ENCODE measurements at places on chromosomes 1 and 21. TPM values are rescaled to one million over a fixed set of nuclear protein-coding genes. Genes with fewer than 3 reads are reported as not detected.

- DNase-seq: peak; percentile 51
These were observed 31.9 kb downstream of the MROH9 start for GRCh38 chr1:170967042-170967910.

DNA sequence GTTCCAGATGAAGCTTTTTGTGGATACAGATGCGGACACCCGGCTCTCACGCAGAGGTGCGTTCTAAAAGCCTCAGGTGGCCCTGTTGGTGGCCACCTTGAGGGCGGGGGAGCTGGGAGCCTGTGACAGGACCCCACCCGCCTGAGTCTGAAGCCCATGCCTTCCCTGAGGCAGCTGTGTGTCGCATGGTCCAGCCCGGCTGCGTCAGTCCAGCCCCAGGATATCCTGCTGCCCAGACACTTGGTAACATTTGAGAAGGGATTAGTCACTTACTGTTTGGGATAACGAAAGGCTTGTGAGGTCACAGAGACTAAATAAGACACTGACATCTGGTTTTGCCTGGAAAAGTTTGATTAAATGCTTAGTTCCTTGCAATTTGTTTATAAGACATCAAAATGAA, 68.9 kb downstream of the UCK2 start:
- no peak for DNase-seq

DNA sequence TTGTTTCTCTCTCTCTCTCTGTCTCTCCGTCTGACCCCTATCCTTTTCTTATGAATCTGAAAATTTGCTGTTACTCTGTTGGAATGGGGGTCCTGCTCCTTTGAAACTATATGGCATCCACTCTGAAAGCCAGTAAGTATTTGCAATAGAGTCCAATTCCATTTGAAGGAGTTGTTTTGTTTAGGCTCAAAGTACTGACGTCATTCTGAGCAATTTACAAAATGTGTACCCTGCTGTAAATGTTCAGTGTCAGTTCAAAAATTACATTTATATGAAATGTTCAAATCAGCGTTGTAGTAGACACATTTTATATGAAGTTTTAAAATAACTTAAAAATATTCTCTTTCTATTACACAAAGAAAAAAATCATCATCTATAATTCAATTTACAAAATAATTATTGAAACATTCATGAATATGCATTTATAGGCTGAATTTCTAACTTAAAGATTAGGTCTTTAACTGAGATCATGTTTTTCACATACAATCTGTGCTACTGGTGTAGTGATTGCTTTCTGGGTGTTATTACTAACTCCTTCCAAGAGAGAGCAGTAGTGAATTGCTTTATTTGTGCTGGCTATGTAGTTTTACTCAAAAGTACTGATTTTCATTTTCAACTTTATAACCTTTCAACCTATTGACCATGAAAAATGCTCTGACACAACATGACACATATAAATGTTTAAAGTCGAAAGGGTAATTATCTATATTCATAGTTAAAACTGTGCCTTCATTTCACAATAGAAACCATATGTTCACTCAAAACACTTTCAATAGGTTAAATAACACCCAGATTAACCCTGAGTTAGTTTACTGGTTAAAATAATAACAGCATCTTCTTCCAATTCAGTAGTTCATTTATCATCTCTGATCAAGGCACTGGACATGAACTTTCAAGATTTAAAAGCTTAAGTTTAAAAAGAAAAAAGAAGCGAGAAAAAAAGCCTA, 253.1 kb upstream of the ADGRL4 start:
- no peak for DNase-seq

The S100A16 gene
- 122 TPM for polyA plus RNA-seq

- no peak for DNase-seq
These were observed 72.1 kb downstream of the LMX1A start for GRCh38 chr1:165284454-165284853.

DNA sequence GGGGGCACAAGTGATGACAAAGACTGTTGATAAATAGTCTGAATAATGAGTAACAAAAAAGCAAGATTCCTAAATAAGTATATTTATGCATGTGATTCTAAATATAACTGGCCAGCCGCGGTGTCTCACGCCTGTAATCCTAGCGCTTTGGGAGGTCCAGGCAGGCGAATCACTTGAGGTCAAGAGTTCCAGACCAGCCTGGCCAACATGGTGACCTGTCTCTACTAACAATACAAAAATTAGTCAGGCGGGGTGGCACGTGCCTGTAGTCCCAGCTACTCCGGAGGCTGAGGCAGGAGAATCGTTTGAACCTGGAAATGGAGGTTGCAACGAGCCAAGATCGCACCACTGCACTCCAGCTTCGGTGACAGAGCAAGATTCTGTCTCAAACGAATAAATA, 161.5 kb downstream of the TOMM20 start:
- DNase-seq: no peak

The BMP8B gene
- 1.0 TPM for polyA plus RNA-seq

- DNase-seq: no peak
These were observed 62.6 kb downstream of the ZBTB18 start for GRCh38 chr1:244113532-244114320.

The SYT14 gene
- 0.13 TPM for polyA plus RNA-seq

- no peak for DNase-seq
These were observed 72.4 kb downstream of the CLCA4 start for GRCh38 chr1:86619313-86619712.

DNA sequence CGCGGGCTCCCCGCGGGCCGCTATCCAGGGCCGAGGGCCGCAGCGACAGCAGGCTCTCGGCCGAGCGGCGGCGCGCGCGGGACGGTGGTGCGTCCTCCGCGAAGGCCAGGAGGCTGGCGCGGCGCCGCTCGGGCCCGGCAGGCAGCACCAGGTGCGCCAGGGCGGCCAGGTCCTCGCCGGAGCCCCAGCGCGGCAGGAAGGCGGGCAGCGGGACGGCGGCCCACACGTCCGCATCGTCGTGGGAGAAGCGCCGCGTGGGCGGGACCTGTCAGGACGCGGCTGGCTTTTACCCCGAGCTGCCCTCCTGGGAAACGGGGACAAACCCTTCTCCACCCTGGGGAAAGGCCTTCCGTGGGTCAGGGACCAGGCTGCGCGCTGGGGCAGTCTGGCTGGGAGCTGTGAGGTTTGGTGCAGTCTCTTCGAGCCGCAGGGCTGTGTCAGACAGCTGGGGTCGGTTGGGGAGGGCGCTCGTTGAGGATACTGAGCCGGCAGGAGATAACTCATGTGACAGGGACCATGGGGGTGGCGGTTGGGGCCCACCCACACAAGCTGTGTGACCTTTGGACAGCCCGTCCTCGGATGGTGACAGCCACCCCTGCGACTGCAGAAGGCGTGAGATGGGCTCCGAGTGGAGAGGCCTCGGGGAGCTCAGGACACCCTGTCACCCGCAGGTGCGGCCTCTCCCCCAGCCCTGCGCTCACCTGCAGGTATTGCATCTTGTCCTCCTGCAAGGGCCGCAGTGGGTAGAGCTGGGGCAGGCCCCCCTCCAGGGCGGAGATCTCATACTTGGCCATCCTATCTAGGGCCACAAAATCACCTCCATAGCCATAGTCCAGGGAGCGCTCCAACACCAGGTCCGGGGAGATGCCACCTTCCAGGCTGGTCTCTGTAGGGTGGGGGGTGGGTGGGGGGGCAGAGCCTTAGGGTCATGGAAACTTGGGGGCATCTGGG, 6.0 kb downstream of the HES3 start:
- peak; percentile 66 for DNase-seq

The PTPN22 gene
- 14.3 TPM for polyA plus RNA-seq

DNA sequence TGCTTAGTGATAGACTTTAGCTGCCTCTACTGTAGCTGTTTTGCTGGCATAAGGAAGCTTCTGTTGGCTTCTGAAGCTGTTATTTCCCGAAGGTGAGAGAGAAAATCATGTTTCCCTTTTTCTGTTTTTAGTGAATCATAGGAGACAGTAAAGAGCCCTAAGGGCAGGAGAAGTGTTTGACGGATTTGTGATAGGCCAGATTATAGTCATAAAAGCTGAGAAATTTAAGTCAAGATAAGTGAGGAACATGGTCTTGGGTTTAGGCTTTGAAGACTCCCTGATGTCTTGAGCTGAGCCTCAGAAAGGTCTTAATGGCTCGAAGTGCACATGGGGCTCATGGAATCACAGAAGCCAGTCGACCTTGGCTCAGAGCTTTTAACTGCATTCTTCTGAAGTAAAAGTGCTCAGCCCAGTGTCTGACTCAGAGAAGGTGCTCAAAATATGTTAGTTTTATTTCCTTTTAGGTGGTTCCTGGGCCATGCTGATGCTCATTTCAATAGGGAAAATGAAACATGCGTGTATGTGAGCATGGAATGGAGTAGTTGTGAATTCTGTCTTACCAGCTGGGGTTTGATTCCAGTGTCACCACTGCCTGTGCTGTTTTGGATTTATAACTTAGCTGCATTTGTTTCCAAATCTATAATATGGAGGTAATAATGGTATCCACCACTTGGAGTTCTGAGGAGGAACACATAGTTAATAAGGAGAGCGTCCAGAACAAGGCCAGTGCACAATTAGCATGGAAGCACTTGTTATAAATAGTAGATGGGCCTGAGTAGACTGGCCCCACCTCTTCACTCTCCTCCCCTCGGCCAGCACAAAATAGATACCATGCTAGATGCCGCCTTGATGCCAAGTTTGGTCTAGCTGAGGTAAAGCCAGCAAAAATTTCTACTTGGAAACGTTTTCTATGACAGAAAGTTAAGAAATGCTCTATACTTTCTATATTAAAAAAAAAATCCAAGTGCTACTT, 99.2 kb downstream of the C1orf21 start:
- DNase-seq: peak; percentile 36

The SRSF10 gene
- 166 TPM for polyA plus RNA-seq

The RGS8 gene
- polyA plus RNA-seq: 0.01 TPM

The SYCP1 gene
- not detected for polyA plus RNA-seq

DNA sequence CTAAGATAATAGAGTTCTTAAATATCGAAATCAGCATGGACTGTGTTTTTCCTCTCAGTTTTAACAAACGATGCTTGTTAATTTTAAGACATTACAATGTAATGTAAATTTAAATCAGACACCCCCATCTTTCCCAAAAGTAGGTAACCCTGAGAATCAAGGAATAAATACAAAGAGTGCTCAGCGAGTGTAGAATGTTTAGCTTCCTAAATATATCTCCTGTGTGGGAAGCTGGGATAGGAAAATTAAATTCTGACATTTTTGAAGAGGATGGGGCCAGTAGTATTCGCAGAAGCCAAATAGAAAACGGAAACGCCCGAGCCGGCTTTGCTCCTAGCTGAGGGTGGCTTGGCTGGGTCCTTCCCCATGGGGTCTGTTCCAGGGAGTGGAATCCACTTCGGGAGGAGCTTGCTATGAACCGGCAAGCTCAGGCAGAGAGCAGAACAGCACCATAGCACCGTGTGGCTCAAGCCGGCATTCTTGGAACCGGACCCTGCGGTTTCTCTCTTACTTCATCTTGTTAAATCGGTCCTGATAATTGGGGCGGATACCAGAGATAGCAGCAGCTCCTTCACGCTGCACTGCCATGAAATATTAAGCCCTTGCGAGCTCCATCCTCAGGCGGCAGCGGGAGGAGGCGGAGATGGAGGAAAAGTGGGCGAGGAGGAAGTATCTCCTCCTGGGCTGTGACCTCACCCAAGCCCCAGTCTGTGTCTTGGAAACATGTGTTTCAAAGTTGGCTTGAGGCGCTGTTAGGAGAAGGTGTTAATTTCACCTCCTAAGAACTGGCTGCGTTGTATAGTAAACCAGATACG, 24.9 kb downstream of the MAP3K7CL start:
- peak; percentile 6 for DNase-seq

- no peak for DNase-seq
These were observed 13.0 kb upstream of the PADI6 start for GRCh38 chr1:17359031-17359430.

DNA sequence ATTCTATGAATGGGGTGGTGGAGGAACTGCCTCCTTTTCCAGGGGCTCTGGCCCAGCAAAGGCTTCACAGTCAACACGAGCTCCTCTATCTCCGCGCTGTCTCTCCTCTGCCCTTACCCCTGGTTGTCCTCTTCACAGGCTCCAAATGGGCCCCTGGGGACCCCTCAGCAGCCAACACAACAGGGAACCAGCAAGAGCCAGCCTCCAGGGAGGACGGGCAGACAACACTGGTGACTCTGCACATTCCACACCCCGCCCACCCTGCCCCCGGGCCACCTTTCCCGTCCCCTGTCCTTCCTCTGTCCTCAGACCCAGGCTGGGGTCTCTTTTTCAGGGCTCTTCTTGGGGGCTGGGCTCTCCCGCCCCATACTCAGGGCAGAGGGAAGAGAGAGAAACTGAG, 17.5 kb upstream of the ETV3 start:
- no peak for DNase-seq

DNA sequence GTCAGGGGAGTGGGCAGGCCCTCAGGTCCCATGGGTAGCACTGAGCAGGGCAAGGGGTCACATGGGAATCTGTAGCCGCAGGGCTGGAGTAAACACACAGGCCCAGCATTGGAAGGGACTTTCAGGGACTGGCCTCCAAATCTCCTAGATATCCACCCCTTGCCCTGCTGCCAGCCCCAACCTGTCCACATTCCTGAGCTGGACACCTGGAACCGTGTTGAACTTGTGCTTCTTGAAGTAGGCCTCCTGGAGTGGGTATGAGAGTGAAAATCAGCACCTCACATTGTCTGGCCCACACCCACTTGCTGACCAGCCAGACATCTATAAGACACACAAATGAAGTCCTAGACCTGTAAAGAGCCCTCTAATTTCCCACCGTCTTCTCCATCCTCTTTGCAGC, 7.7 kb downstream of the POMGNT1 start:
- DNase-seq: no peak

GRCh38 chr1:1003618-1004419, 3.9 kb upstream of the HES4 start:
- no peak for DNase-seq

DNA sequence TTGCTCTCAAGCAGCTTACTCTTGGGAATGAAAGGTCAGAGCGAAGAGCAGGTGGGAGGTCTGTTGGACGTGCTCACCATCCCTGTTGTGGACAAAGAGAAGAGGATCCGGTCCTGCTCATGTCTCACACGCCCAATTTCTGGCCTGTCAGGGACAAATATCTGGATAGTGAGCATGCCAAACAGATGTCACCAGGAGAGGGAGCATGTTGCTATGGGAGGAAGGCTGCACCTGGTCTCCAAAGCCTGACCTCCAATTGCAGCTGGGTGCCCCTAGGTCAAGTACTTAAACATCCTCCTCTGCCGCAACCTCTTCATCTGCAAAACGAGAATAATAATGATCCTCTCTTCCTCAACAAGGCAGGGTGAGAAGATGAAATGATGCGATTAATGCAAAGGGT, 53.4 kb downstream of the DMRTA2 start:
- DNase-seq: no peak

DNA sequence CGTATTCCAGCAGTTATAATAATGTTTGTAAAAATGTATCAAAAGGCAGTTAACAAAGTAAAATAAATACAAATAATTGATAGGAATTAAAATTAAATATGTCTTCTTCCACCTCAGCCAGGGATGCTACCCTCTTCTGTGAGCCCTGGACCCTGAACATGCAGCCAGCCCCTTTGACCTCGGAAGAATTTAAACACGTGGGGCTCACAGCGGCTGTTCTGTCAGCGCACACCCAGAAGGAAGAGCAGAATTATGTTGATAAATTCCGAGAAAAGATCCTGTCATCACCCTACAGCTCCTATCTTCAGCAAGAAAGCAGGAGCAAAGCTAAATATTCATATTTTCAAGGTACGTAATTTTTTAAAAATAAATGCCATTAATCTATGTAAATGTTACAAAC, 26.5 kb downstream of the UTS2 start:
- DNase-seq: no peak

The UQCRHL gene
- polyA plus RNA-seq: 2.7 TPM

- DNase-seq: no peak
These were observed 501.8 kb upstream of the ZRANB2 start for GRCh38 chr1:71582673-71583072.

The INTS3 gene
- polyA plus RNA-seq: 24.9 TPM

The KRTAP19-3 gene
- polyA plus RNA-seq: not detected

The CFAP141 gene
- polyA plus RNA-seq: not detected

Measured in small intestine (tissue), 16 donors.